ENCODE measurements at places on chromosomes 16 and 17.

DNA sequence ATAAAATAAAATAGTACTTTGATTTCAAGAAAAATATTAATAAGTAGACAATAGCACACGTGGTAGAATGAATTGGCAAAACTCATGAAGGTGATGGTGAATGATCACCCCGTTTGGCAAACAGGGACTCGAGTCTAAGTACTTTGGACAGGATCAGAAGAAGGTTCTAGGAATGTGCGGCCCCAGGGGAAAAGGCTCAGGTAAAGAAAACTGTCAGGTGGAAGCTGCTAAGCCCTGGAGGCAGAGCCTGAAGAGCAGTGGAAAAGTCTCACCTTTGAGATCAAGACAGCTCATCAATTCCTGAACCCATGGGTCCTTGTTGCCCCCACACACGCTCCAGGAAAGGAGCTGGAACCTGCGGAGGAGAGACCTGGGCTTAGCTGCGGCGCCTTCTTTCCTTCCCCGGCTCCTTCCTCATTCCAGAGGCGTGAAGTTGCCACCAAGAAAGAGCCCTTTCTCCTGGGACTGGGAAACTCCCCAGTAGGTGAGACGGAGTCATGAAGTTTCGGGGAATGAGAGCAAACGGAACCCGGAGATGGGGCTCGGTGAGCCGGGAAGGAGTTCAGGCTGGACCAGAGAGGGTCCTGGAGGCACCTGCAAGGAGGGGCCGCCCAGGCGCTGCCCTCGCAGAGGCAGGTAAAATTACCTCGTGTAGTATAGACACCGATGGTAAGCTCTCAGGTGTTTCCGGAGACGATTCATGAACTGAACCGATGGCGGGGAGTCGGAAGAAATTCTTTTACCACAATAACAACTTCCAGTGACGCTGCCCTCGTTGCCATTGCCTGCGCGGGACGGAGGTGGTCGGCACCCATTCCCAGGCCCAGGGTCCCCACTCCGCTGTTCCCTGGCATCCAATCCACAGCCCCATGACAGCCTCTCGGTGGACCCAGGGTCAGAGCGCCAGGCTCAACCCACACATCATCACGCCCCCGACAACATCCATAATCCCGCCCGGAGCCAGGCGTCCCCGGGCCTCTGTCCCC, 1.2 kb upstream of the ZMYND15 start:
- DNase-seq: no peak

GRCh38 chr17:76414334-76415295, 30.2 kb downstream of the SPHK1 start:
- no peak for DNase-seq

DNA sequence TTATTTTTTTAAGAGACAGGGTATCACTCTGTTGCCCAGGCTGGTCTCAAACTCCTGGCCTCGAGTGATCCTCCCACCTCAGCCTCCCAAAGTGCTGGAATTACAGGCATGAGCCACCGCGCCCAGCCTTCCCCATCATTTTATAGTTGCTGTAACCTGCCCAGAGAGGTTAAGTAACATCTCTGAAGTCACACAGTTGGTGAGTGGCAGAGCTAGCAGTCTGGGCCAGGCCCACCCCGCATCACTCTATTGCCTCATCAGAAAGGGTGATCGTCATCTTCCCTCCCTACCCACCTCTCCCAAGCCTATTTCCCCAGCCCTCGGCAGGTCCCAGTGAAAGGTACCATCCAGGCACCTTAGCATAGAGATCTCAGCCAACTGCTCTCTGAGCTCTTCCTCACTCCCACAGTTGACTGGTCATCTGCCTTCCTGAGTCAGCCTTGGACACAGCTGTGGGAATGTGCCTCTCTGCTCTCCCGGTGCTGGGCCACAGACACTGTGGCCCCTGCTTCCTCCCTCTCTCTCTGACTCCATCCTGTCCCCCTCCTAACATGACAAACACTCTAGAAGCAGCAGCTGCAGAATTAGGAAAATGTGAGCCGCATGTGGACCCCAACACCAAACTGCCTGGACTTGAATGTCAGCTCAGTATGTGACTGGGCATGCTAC, 57.1 kb downstream of the SCNN1B start:
- DNase-seq: no peak

GRCh38 chr17:51133365-51133764, 12.7 kb upstream of the SPAG9 start:
- DNase-seq: no peak

DNA sequence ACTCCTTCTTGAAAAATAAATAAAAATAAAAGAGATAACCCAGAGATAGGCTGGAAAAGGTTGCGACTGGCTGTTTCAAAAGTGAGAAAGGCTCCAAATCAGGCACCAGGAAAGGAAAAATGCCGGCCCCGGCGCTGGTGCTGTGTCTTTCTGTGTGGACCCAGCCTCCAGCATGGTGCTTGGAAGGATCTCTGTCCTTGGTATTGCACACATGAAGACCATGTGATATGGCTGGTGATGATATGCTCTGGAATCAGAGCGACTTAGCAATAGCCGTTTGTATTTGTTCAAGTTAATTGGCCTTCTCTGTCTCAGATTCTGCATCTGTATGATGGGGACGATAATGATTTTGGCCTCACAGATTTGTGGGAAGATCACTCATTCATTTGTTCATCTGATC, 3.4 kb downstream of the WSCD1 start:
- no peak for DNase-seq

GRCh38 chr16:26762594-26762993, 304.1 kb upstream of the C16orf82 start:
- DNase-seq: no peak

DNA sequence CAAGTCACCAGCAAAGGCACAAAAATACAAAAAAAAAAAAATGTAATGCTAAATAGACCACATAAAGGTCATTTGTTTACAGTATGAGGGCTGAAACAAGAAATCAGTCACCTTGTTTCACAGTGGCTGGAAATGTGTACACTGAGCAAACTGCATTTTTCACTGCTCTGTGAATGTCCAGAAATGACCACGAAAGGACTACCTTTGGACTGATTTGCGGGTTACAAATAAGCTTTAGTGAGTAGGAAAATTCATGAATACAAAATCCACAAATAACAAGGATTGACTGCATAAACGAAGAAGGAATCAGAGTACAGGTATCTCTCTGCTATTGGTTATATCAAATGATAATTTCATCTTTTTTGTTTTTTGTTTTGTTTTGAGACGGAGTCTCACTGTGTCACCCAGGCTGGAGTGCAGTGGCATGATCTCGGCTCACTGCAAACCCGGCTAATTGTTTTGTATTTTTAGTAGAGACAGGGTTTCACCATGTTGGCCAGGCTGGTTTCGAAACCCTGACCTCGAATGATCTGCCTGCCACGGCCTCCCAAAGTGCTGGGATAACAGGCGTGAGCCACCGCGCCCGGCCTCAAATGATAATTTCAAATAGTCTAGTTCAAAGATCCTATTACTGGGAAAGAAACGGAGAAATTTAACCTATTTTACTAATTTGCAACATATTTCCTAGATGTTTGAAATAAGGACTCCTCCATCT, 30.5 kb downstream of the CYTH1 start:
- no peak for DNase-seq

GRCh38 chr16:52069866-52070265, 477.1 kb downstream of the TOX3 start:
- DNase-seq: no peak

GRCh38 chr16:55294129-55294528, 29.9 kb upstream of the IRX6 start:
- DNase-seq: no peak

GRCh38 chr16:27828671-27829070, 234.8 kb downstream of the GSG1L start:
- DNase-seq: no peak

DNA sequence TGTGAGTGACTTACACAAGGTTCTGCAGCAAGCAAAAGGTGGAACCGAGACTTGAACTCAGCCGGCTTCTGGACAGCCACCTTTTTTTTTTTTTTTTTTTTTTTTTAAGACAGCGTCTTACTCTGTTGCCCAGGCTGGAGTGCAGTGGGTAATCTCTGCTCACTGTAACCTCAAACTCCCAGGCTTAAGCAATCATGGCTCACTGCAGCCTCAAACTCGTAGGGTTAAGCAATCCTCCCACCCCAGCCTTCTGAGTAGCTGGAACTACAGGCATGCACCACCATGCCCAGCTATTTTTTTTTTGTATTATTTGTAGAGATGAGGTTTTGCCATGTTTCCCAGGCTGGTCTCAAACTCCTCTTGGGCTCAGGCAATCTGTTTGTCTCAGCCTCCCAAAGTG, 55.2 kb upstream of the GOT2 start:
- no peak for DNase-seq

DNA sequence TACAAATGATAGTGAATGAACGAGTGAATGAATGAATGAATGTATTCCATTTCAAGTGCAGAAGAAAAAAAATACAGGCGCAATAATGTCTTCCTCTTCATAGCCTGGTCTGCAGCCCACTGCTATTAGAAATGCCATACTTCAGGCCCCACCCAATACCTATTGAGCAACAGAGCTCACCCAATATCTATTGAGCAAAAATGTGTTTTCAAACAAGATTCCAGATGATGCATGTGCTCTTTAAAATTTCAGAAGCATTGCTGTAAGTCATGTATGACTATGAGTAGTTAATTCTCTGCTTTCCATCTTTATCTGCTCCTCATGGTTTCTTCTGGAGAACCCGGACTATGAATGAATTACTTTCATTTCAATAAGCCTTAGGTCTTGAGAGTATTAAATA, 308.2 kb downstream of the XYLT1 start:
- no peak for DNase-seq

- no peak for DNase-seq
Measured at GRCh38 chr17:55811536-55811935, 60.7 kb downstream of the PCTP start.

- no peak for DNase-seq
Measured at GRCh38 chr17:19248151-19248927, 11.2 kb downstream of the EPN2 start.

- peak; percentile 92 for DNase-seq
Measured at GRCh38 chr17:15123593-15124263, 141.4 kb downstream of the PMP22 start.

DNA sequence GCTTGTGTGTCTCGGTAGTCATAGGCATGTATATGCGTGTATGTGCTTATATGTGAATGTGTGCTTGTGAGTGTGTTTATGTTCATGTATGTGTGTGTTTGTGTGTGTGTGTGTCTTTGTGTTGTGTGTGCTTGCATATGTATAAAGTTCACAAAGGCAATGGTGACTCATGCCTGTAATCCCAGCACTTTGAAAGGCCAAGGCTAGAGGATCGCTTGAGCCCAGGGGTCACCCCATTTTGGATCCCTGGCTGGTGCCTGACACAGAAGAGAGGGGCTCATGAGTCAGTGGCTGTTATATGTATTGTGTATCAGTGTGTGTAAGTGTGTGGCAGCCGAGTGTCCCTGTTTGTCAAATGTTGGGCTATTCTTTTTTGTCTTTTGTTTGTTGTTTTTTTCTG, 69.3 kb downstream of the ABCC1 start:
- DNase-seq: no peak

GRCh38 chr16:69384974-69385373, 833 bp downstream of the TERF2 start:
- DNase-seq: no peak

- peak; percentile 45 for DNase-seq
Measured at GRCh38 chr17:80219013-80219762, 945 bp downstream of the SGSH start.

DNA sequence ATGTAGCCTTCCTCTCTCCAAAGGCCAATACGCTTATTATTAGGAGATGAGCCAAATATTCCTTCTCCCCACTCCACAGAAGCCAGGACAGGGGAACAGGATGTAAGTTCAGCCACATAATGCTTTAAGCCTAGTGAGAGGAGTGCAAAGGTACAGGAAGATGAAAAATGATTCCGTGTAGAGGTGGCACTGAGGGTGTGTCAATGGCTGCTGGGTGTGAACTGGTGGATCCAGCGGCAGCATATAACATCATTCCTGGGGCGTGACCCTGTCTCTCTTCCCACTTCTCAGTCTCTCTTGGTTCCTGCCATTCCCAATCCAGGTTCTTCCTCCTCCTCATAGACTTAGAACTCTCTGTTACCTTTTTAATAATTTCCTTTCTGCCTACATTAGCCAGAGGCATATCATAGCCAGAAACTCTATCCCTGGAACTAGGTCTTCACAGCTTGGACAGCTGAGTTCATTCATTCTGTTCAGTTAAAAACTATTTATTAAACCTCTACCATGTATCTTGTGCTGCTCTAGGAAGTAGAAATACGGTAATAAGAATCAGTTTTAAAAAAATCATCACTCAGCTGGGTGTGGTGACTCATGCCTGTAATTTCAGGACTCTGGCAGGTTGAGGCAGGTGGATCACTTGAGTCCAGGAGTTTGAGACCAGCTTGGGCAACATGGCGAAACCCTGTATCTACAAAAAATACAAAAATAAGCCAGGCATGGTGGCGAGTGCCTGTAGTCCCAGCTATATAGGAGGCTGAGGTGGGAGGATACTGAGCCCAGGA, 58.0 kb upstream of the FAM20A start:
- no peak for DNase-seq

GRCh38 chr16:13923703-13924298, 3.8 kb downstream of the ERCC4 start:
- DNase-seq: peak; percentile 22

GRCh38 chr16:14013571-14014283, 57.4 kb upstream of the MRTFB start:
- DNase-seq: peak; percentile 97

DNA sequence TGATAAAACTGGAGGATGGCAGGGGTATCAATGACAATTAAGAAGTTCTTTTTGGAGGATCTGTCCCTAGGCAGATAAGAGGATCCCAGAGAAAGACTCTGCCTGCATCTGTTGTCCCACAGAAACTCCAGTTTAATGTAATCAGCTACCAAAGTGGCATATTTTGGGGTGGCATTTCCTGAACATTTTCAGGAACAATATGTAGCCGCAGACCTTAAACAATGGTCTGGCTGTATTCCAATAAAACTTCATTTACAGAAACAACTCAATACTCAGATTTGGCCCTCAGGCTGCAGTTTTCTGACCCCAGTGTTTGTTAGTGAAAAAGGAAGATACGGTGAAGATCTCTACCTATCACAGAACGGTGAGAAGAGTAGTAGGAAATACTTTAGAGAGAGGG, 46.1 kb downstream of the KCNJ16 start:
- no peak for DNase-seq

DNA sequence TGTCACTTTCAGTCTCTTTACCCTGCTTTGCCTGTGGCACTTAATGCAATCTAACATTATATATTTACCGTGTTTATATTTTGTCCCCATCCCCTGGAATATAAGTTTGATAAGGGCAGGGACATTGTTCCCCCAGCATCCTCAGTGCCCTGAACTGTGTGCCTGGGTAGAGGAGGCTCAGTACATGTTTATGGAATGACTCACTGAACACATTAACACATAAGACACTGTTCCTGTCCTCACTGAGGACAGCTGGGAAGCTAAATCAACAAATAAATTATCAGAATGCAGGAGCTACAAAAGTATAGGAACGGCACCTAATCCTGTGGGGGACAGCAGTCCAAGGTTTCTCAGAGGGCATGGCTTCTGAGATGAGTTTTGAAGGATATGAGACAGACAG, 27.8 kb downstream of the GRIN2A start:
- DNase-seq: no peak

GRCh38 chr17:40316571-40317344, 7.8 kb downstream of the RARA start:
- DNase-seq: no peak

DNA sequence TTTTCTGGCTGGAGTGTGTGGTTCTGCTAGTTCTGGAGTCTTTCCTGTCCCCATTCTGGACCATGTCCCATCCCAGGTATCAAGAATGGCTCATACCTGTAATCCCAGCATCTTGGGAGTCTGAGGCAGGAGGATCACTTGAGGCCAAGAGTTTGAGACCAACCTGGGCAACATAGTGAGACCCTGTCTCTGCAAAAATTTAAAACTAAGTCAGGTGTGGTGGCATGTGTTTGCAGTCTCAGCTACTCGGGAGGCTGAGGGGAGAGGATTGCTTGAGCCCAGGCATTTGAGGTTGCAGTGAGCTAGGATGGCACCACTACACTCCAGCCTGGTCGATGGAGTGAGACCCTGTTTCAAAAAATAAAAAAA, 15.3 kb upstream of the WNT3 start:
- DNase-seq: no peak
